ENCODE measurements at places on chromosomes 2 and 18.

GRCh38 chr2:159362816-159363251 is 76.3 kb upstream of the WDSUB1 start:
- DNase-seq: no peak

GRCh38 chr2:1742301-1742680 is 2.0 kb downstream of the PXDN start:
- no peak for DNase-seq

- no peak for DNase-seq
Observed at GRCh38 chr2:230981704-230982103, 14.2 kb upstream of the SPATA3 start.

DNA sequence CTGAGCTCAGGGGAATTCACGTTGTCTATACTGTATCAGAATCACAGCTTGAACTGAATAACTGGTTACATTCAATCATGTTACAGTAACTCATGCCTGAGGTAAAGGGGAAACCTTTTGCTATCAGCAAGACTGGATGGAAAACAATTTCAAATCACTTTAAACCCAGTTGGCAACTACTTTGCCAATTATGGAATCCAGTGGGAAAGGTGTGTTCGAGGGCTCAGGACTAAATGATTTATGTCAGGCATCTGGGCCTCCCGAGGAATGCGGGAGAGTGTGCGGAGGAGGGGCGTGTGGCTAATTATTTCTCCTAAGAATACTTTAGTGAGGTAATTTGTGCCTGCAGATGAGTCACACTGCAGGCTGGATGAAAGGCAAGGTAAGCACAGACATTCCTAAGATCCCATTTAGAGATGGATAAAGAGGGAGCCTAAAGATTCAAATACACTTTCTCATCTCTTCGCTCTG is 100.1 kb downstream of the HRH4 start:
- no peak for DNase-seq

DNA sequence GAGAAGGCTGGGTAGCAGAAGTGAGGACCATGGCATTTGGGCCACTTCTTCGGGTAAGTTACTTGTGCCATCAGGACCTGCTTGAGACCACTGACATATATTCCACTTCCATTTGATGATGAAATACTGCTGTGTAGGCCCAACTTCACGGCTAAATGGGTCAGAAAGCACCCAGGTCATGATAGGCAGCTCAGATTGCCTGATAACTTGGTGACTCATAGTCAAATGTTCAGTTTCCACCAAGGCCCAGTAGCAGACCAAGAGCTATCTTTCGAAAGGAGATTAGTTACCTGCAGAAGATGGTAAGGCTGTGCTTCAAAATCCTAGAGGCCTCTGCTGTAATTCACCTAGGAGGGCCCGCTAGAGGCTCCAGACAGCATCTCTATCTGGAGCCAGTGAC is 31.8 kb upstream of the MEX3C start:
- DNase-seq: no peak

GRCh38 chr18:51171223-51171622 is 26.3 kb downstream of the MEX3C start:
- no peak for DNase-seq

DNA sequence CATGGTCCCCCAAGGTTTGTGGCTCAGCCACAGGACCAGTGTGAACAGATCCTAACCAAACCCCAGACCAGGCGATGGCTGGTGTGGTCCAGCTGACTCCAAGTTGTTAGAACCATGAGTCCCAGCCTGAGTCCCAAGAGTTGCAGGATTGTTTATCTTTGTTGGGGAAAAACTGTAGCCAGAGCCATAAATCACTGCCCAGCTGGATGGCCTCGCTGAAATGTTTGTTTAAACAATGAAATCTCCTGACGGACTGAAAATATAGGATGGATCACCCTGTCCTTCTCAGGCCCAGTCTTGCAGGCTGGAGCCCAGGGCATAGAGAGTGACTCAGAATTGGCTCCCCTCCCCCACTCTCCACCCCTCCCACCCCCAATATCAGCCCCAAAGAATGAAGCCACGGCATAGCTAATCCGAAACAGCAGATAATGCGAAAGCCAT is 36.4 kb downstream of the PKDCC start:
- DNase-seq: no peak

DNA sequence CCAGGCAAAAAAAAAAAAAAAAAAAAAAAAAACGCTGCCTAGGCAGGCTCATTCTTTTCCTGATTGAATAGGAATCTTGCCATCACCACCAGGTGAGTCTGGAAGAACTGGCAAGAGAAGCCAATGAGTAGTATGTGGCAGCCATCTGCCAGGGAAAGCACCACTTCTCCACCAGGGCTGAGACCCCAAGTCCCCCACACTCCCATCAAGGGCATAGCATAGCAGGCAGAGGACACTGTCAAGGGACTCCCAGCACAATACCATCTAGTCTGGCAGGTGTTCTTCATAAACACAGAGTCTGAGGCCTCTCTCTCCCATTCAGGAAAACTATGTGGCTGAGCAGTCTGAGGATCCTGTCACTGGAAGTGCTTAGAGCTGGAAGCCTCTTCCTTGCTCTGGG is 538.1 kb upstream of the DSEL start:
- DNase-seq: no peak

DNA sequence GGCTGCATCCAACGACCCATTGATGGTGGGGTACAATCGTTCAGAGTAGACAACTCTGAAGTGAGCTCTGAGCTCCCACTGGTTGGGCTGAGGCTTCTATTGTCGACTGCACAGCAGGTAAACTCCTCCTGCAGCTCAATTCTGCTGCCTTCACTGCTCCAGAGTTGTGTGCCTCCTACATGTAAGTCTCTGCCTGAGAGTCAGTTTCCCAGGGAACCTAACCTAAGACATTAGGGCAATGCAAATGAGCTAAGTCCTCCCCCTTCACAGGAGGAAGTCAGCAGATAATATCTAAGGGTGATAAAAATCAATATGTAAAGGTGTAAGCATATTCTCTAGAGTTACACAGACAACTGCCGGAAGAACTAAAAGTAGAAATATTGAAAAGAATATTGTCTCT is 22.5 kb upstream of the ACYP2 start:
- no peak for DNase-seq

DNA sequence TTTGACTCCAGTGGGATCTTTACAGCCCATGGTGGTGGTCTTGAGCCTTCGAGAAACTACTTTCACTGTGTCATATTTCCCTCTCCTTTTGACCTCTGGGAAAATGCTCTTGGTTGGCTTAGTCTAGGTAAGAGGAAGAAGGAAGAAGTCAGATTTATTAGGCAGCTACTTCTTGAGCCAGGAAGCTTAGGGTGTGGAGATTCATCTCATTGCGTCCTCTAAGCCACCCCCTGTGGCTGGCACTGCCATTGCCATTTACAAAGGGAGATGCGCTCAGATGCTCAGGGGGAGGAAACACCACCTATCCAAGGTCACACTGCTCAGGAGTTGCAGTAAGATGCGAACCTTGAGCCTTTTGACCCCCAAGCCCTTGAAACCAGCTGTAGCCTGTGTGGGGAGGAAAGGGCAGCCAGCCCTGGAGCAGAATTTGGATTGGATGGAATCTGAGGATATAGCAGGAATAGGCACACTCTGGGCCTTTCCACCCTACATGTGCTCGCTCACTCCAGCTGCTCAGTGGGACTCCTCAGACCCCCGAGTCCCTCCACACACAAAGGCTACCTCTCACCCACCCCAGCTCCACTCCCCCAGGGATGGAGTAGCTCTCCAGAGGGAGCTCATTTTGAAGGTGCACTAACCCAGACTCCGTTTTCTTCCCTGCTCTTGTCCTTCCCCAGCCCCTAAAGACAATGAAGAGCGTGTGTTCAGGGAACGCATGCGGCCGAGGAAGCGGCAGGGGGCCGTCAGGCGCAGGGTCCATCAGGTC is 321.3 kb upstream of the EPAS1 start:
- no peak for DNase-seq

GRCh38 chr2:32718752-32719151 is 90.9 kb downstream of the TTC27 start:
- no peak for DNase-seq
